ENCODE measurements at places on chromosomes 16 and 17.
A peak's percentile ranks its signal among the peaks of the same experiment; 100 is the strongest.

DNA sequence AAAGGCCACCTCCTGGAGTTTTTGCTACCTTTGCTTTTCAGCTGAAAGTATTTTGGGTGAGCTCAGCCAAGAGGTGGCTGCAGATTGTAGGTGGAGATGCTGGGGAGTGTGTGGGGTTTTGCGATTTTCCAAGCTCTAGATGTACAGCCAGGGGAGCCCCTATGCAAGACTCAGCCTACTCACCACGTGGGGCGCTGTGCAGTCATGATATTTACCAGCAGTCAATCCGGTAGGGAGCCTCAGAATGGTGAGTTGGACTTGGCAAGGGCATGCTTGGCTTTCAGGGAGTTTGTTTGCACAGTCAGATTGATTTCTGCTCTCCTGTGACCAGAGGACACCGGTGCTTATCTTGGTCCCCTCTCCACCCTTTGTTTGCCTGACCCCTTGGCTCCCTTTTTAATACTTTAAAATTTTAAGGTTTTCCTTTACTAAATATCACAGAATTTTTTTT is 175.3 kb downstream of the UTP18 start:
- no peak for DNase-seq

DNA sequence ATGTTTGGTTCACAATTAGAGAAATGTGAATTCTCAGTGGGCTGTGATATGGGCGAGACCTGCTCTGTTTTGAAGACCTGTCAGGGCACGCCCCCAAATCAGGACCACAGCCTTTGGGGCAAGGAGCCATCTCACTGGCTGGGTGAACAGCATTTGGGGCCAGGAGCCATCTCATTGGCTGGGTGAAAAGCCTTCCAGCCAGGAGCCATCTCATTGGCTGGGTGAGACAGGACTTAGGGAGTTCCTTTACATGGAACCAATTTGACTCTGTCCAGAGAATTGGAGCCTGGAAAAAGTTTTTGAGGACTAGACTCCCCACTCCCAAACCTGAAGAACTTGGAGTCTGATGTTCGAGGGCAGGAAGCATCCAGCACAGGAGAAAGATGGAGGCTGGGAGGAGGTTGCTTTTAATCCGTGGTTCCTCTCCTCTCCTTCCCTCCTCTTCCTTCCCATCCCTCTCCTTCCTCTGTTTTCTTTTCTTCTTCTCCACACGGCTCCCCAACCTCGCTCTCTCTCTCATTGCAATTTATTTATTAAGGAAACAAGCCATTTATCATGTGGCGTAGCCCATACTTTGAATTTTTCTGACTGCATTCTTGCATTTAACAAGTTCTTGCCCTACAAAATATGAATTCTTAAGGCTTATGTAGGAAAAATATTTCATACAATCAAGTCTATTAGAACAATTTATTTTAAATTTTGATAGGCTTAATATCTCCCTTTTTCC is 19.7 kb downstream of the FOXL1 start:
- no peak for DNase-seq

GRCh38 chr17:29674281-29674680 is 51.6 kb upstream of the CORO6 start:
- no peak for DNase-seq

DNA sequence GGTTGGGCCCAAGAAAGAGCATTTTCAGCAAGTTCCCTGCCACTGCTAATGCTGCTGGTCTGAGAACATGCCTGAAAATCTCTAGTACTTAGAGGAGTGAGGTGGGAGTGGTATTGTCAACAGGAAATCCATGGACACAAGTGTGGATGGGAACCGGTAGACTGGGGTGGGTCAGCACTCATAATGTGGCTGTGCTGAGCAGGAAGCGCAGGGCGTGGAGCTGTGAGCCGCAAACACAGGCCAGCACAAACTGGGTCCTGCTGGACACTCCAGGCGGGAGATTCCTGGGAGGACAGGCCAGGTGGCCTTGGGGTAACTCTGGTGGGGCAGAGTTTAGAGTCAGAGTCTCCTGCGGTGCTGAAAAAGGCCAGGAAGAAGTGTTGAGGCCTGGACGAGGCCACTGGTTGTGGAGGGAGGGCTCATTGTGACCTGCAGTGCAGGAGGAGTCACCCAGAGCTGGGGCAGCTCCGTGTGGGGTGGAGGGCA is 62.6 kb downstream of the BANP start:
- DNase-seq = no peak

GRCh38 chr17:73820686-73821448 is 176.6 kb upstream of the SDK2 start:
- DNase-seq = no peak

DNA sequence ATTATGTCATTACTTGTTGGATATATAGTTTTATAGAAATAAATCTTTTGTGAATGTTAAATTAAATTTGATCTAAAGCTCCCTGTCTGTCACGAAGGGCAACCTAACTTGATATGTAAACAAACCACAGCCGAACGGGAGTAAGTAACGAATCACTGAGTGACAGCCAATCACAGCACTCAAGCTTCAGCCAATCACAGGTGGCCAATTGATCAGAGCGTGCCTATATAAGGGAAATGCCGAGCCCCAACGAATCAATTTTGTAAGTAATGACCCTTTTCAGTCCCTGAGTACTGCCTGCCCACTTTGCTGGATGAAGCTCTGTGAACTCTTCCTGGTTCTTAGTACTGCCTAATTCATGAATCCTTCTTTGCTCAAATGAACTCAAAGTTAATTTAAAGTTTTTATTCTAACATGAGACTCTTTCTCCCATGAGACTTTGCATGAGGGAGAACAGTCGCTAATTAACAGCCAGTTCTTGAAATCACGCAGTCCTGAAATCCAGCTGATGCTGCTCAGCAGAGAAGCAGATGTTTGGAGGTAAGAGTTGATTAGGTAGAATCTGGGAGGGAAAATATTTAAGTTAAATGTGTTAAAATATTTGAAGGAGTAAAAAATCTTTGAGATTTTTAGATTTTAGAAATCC is 302.2 kb downstream of the CNTNAP4 start:
- DNase-seq = no peak

DNA sequence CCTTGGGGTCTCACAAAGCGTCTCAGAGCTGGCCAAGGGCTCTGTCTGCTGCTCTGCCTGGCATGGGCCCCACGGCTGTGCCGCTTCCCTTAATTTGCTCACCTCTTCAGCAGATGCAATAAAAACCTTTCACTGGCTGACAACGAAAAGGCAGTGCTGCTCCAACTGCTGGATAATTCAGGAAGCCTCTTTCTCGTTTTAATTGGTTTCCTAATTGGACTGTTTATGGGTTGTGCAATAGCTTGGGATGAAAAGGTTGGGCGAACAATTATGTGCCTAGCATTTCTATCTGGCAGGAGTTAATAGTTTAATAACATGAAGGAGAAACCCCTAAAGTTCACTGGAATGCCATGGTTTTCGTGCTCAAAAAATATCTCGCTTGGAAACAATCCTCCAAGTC is 234.1 kb upstream of the IRX5 start:
- DNase-seq = no peak

- no peak for DNase-seq
Measured at GRCh38 chr16:12837291-12837690, 33.6 kb upstream of the CPPED1 start.

DNA sequence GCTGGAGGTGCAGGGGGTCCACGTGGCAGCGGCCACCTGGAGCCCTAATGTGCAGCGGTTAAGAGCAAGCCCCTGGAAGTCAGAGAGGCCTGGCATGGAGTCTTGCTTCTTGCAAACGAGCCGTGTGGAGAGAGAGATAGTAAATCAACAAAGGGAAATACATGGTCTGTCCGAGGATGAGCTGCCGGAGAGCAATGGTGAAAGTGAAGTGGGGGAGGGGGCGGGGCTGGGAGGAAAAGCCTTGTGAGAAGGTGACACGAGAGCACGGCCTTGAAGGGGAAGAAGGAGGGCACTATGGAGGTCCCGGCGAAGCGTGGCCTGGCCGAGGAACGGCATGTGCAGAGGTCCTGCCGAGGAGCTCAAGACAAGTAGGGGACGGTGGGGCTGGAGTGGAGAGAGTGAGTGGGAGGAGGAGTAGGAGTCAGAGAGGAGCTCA is 6.0 kb upstream of the SERPINF1 start:
- DNase-seq = no peak

GRCh38 chr17:71316176-71316897 is 804.5 kb upstream of the SOX9 start:
- DNase-seq = no peak

- no peak for DNase-seq
Measured at GRCh38 chr16:88593489-88593888, 23.3 kb downstream of the ZC3H18 start.

DNA sequence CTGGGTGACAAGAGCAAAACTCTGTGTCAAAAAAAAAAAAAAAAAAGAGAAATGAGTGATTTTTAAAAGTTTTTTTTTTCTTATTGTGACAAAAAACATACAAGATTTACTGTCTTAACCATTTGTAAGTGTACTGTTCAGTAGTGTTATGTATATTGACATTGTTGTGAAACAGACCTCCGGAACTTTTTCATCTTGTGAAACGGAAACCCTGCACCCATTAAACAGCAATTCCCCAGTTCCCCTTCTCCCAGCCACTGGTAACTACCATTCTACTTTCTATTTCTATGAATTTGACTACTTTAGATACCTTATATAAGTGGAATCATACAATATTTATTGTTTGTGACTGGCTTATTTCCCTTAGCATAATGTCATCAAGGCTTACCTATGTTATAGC is 18.7 kb downstream of the DUS2 start:
- DNase-seq = no peak

GRCh38 chr16:52191531-52192134 is 355.3 kb downstream of the TOX3 start:
- peak; percentile 64 for DNase-seq
